ENCODE measurements at places on chromosomes 1 and 21.
A peak's percentile ranks its signal among the peaks of the same experiment; 100 is the strongest.

- DNase-seq: no peak
Observed at GRCh38 chr1:89685461-89685860, 52.5 kb downstream of the LRRC8C start.

- DNase-seq: no peak
Observed at GRCh38 chr1:40692429-40692895, 958 bp downstream of the NFYC start.

GRCh38 chr1:24929398-24930259 lies 447 bp downstream of the RUNX3 start:
- no peak for DNase-seq

DNA sequence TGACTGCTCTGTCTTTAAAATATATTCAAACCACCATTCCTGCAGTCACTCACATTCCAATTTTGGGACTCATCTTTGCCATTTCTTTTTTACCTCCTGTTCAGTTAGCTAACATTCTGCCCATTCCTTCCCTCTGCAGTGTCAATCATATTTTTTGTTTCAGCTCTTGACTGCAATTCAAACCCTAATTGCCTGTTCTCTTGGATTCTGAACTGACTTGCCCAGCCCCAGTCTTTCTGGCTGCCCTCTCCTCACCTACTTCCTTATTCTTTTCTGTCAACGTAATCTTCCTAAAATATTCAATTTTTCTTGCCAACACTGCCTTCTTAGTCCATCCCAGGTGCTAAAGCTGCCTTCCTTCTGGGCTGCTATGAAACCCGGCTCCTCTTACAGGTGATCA lies 6.1 kb downstream of the PRDM2 start:
- DNase-seq: no peak

GRCh38 chr1:160474392-160475242 lies 48.4 kb downstream of the SLAMF6 start:
- no peak for DNase-seq

GRCh38 chr1:46804027-46804889 lies 5.4 kb downstream of the CYP4B1 start:
- peak; percentile 74 for DNase-seq

DNA sequence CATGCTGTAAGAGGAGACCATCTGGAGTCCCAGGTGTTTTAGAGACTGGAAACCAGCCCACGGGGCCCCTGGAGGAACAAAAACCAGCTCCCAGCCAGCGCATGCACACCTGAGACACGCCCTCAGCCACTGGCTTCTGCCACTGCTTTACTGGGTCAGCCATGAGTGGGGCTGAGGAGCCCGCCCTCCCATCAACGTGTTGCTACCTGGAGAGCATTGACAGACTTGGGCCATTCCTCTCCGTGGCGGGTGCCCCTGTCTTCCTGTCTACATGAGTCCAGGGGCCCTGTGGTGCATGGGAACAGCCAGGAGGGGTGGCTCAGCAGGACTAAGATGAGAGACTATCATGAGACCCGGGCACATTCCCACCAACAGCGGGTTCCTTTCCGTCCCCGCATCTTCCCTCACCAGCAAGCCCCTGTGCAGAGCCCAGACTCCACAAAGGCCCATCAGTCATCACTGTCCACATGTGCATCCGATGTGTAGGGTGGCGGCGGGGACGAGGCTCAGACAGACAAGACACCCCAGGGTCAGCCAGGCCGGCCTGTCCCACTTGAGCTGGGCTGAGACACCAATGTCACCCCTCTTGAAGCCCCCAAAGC lies 45.4 kb upstream of the POFUT2 start:
- peak; percentile 18 for DNase-seq

DNA sequence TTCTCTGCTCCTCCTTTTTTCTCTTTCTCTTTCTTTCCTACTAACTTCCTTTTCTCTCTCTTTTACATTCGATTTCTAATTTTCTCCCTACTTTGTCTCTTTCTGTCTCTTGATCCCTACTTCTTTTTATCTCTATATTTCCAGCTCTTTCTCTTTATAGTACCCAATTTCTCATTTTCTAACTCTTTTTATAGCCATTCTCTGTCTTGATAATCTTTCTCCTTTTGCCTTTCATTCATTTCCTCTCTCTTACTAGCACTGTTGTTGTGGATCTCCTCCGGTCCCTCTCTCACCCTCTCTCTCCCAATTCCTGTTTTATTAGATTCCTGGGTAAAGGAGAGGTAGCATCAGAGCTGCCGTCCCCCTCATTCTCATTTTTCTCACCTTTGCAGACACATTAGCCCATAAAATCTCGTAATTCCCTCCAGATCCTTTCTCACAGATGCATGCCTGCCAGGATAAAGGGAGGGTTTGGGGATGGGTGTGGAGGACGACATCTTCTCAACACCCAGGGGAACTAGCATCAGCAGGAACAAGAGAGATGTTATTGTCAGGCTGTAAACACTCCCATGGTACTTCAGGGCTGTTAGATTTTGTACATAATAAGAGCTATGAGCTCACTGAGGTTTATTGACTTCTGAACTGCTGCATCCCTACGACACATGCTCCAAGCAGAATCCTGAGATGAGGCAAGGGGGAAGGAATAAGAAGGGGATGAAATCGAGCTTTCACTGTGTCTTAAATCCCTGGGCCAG lies 159.0 kb upstream of the GALNT2 start:
- no peak for DNase-seq

GRCh38 chr1:3585940-3586568 lies 25.3 kb downstream of the MEGF6 start:
- no peak for DNase-seq

- DNase-seq: no peak
Observed at GRCh38 chr1:219985169-219985568, 56.8 kb upstream of the SLC30A10 start.

- no peak for DNase-seq
Observed at GRCh38 chr21:45766501-45766900, 123.0 kb downstream of the PCBP3 start.

- no peak for DNase-seq
Observed at GRCh38 chr1:226496453-226497015, 52.0 kb upstream of the STUM start.

GRCh38 chr1:173530795-173531693 lies 53.9 kb downstream of the PRDX6 start:
- no peak for DNase-seq

DNA sequence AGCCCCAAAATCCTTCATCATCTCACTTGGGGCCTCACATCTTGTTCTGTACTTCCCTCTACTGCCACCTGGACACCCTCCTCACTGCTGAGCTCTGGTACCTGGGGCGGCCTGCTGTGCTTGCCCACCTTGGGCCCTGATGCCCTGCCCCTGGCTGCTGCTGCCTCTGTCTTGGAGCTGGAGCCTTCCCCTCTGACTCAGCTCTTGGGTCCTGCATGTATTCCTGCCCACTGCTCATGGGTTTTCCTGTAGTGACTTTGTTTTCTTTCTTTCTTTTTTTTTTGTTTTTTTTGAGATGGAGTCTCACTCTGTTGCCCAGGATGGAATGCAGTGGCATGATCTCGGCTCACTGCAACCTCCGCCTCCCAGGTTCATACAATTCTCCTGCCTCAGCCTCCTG lies 37.5 kb downstream of the TRAPPC10 start:
- no peak for DNase-seq

GRCh38 chr1:147821883-147822282 lies 61.5 kb upstream of the GJA5 start:
- no peak for DNase-seq

- no peak for DNase-seq
Observed at GRCh38 chr1:175548774-175549173, 194.6 kb downstream of the TNR start.

GRCh38 chr21:41405321-41405720 lies 20.7 kb upstream of the MX1 start:
- no peak for DNase-seq

DNA sequence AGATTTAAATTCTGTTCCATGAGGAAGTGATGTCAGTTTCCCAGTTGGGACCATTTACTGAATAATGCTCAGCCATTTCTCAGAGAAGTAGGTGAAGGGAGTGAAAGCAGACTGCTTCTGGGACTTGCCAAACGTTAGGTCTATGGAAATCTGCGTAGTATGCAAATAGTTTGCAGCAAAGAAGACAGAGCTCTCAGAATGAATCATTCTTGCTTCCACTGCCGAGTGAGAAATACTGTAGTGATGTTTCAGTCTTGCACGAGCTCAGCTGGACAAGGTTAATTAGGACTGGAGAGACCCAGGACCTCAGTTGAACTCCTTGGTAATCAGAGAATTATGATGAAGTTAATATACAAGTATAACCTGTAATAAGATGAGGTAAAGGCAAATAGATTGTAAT lies 317.7 kb upstream of the DAB1 start:
- DNase-seq: no peak

GRCh38 chr1:44994309-44994898 lies 8.0 kb upstream of the EIF2B3 start:
- no peak for DNase-seq

DNA sequence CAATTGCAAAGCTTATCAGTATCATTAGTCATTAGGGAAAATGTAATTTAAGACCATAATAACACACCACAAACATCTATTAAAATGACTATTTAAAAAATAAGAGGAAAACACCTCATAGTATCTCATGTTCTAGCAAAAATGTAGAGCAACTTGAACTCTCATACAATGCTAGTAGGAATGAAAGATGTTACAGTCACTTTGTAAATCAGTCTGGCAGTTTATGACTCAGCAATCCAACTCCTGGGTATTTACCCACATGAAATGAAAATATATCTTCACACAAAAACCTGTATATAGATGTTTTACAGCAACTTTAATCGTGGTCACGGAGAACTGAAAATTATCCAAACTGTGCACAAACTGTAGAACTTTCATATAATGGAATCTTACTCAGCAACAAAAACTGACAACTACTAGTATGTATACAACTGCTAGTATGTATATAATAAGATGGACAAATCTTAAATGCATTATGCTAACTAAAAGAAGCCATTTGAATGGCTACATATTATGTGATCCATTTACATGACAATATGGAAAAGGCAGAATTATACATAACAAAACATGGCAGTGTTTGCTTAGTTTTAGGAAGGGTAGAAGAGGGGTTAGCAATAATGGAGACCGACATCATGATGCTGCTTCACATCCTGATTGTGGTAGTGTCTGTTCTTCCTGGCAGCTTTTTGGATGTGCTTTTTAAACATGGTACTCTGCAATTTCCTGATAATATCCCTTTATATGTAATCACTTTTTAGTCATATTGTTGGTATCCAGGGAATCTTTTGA lies 267.0 kb downstream of the KCTD3 start:
- no peak for DNase-seq

- DNase-seq: no peak
Observed at GRCh38 chr1:38095454-38095931, 48.9 kb upstream of the POU3F1 start.

DNA sequence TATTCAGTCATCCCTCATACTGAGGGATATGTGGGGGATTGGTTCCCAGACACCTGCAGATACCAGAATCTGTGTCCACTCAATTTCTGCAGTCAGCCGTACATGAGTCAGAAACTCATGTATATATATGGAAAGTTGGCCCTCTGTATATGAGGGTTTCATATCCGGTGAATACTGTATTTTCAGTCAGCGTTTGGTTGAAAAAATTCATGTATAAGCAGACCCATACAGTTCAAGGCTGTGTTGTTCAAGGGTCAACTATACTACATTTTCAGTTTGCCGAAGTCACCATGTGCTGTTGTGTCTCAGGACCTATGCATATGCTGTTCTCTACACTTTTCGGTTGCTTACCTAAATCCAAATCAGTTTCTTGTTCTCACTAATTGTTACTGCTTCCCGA lies 10.5 kb downstream of the AXDND1 start:
- no peak for DNase-seq

- no peak for DNase-seq
Observed at GRCh38 chr21:41465176-41465781, 39.2 kb downstream of the MX1 start.

DNA sequence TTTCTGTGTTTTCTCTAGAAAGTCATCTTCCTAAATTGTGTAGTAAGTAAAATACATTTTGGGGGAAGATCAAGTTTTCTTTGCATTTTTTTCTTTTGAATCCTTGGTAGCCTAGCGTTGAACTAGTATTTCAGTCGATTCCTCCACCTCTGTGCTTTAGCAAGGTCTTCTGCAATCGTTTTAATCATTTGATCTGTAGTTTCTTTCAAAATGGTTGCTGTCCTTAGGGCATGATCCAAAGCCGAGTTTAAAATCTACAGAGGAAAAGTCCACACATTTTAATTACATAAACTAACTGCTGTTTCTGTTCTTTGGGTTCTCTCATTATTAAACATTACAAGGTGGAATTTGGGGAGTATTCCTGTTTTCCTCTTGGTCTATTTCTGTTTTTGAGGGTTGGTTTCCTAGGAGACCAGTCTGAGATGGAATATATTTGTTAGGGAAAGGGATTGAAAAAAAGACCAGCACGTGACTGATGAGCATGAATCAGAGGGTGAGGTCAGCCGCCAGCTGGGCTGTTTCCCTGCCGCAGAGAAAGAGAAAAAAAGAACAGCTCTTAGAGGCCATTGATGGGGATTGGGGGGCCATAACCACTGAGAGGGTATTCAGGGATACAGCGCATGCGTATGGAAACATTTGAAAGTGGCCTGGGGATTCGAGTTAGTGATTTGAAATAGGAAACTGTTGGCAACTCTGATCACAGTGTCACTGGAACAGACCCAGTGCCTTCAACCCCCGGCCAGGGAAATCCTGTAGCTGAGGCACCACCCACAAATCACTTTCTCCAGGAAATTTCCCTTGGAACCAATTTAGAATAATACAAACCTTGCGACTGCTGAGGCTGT lies 40.6 kb downstream of the AKNAD1 start:
- DNase-seq: peak; percentile 87

GRCh38 chr1:91513160-91513559 lies 12.5 kb downstream of the CDC7 start:
- no peak for DNase-seq

DNA sequence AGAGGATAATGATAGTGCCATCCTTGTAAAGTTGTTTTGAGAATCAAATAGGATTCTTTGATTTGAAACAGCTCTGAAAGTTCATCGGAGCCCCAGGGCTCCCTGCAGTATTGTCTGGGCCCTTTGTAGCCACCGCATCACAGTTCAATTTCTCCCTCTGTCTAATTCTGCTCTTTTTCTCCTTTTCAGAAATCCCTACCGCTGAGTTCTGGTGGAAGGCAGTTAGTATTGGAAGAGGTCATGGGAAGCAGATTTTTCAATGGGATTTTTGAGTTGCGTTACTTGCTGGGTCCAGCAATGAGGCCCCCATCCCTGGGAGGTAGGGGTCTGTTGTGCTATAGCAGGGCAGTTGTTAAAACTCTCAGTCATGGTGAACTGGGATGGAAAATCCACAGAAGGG lies 101.0 kb upstream of the DISP3 start:
- DNase-seq: no peak

- no peak for DNase-seq
Observed at GRCh38 chr1:19398309-19398760, 86.2 kb downstream of the SLC66A1 start.

DNA sequence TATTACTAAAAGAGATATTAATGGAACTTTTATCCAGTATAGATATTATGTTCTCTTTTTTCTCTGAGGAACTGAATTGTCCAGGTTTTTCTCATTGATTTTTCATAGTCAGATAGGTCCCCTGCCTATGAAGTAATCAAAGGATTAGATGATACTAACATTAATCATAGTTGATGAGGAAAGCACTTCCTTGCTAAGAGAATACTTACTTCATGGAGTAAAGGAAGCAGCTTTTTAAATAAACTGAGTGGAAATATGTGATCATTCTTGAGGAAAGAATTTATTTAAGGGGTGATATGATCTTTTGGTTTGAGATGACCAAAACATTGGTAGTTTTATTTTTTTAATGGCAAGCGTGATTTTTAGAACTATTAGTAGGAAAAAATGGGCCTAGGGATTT lies 58.9 kb downstream of the SWT1 start:
- no peak for DNase-seq

- no peak for DNase-seq
Observed at GRCh38 chr21:14088391-14088790, 122.4 kb downstream of the LIPI start.

All from Right ventricle myocardium inferior (tissue), 1 donor.